ENCODE measurements at places on chromosomes 6 and 20.

GRCh38 chr20:63280929-63281545 is 8.4 kb downstream of the ARFGAP1 start:
- no peak for DNase-seq

DNA sequence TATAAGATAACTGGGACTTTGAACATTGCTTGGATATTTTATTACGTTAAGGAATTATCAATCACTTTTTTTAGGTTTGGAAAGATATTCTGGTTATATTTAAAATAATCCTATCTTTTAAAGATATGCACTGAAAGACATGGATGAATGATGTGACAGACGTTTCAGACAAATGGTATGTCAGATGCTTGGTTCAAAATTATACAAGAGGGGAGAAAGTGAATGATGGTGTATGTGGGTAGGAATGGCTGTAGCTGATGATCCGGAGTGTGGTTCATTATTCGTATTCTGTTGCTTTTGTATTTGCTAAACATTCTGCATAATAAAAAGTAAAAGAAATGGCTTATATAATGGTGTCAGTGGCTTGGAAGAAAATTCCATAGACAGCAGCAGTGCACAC is 51.0 kb upstream of the SNRPB2 start:
- DNase-seq = no peak

GRCh38 chr6:42745083-42745639 is 742 bp downstream of the TBCC start:
- DNase-seq = no peak

- no peak for DNase-seq
These were observed 46.2 kb downstream of the MYB start for GRCh38 chr6:135227349-135227748.

DNA sequence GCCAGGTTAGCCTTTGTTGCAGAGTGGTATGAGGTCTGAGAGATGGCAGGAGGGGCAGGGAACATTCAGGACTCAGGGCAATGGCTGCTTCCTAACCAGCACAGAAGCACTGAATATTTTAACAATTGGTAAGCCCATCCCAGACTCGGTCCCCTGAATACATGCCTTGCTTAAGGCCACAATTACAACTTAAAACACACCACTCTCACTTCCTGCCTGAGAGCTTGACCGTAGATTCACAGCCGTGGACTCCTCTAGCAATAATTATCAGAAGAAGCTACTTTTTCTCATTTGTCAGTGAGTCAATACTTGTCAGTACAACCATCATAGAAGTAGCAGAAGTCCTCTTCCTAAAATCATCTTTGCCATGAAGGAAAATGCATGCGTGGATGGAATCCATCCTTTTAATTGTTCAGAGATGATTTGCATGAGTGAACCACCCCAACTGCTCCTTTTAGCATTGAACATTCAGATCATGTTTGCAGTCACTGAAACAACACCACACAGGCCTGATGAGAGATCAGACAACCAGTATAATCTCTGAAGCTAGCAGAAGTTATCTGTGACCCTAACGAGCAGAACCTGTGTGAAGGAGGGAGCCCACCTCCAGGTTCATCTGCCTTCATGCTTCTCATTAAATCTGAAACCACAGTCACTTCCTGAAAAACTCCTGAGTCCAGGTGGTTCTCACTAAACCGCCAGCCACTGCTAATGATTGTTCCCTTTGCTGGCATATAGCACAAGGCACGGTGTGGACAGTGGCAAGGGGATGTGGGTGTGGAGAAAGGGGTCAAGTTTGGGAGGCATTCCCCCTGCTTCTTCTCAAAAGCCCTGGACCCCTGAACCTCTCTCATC is 333.9 kb upstream of the CNR1 start:
- no peak for DNase-seq

All from stimulated activated CD8-positive, alpha-beta memory T cell treated with anti-CD3 and anti-CD28 coated beads, Interleukin-7, amount 100 ng/mL, for 4 hours (primary cell).